ENCODE measurements at places on chromosomes 13 and 19.

- DNase-seq: no peak
These were observed 237.6 kb downstream of the DNAJC15 start for GRCh38 chr13:43260999-43261398.

- DNase-seq: no peak
These were observed 1979.9 kb upstream of the PRR20A start for GRCh38 chr13:55160867-55161266.

DNA sequence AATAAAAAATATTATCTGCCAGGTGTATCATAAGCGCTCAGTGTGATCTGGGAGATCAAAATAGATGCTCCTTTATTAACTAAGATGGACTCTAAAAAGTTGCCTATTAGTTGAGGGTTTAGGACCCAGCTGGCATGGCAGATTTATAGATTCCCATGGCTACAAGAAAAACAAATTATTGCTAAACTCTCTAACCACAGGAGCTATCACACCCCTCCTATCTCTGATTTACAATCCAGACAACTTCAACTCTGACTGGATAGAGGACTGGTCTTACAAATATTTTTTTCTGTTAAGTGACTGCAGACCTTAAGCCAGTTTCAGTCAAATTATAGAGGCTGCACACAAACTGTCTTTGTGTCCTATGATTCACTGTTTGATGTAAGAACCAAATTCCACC, 45.4 kb upstream of the MYCBP2 start:
- DNase-seq: no peak

DNA sequence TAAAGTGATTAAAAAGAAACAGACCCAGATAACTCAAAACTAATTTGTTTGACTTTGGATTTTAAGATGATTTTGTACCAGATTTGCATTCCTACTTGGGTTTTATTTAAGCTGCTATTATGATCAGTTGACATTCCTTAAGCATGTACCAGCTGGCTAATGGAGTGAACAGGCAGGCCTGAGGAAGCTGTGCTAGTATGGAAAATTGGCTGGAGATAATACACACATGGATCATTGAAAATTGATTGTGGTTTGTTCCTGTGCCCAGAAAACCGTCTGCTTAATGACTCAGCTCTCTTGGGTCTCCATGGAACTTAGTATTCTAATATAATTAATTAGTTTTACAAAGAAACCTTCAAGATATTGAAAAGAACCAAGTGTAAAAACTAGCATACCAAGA, 22.6 kb downstream of the POLR1D start:
- DNase-seq: no peak

DNA sequence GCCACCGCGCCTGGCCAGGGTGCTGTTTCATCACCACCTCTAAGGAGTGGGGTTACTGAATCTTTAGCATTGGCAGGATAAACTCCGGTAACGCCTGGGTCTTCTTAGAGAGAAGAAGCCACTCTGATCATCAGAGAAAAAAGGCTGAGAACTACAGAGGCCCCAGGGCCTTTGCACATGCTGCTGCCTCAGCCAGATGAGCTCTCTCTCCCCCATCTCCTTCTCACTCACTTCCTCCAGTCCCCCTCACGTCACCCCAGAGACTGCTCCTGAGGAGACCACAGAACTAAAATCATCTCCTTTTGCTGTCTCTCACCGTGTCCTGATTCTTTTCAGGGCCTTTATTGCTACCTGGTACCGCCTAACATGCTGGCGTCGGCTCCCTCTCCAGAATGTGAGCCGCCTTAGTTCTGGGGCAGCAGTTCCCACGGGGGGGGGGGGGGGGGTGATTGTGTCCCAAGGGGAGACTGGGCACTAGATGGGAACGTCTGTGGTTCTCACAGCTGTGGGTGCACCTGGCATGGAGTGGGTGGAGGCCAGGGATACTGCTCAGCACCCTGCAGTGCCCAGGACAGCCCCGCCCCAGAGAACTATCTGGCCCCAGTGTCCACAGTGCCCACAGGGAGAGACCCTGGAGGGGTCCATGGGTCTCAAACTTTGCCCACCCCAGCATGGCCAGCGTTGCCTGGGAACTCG, 5.1 kb upstream of the DIRAS1 start:
- no peak for DNase-seq

DNA sequence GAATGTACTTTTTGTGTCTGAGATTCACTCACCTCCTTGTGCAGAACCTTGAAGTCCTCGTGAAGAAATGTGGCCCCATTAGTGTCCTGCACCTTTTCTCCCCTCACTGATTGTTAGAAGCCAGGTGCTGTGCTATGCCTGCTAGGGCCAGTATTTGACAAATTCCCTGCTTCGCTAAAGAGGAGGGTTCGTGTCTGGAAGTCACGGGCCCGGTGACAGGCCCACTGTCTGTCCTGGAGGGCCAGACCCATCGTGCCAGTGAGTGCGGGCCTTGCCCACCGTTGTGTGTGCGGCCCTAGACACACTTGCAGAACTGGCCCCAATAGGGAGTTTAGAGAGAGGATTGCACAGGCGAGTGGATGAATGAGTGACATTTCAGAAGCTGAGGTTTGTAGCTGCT, 36.8 kb upstream of the GAS6 start:
- DNase-seq: no peak

- no peak for DNase-seq
These were observed 426.2 kb upstream of the KLHL1 start for GRCh38 chr13:70534466-70534865.

All from endothelial cell (in vitro differentiated cells).